ENCODE measurements at places on chromosomes 13 and 19.

DNA sequence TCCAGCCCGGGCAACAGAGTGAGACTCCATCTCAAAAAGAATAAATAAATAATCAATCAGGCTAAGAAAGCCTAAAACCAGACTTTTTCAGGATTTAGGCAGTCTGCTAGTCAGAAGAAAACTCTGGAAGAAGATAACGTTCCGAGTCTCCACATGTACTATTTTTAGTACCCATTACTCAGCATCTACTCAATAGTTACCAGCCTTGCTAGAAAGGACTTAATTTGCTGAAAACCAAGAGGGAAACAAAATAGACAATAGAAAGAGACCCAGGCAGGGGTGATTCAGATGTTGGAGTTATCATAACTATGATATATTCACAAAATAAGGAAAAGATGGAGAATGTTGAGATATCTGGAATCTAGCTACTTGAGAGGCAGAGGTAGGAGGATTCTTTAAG is 3.6 kb upstream of the LIN7B start:
- DNase-seq = no peak

- no peak for DNase-seq
Observed at GRCh38 chr13:108816375-108816774, 187.0 kb downstream of the MYO16 start.

GRCh38 chr13:40992678-40993518 is 26.2 kb downstream of the ELF1 start:
- DNase-seq = no peak

DNA sequence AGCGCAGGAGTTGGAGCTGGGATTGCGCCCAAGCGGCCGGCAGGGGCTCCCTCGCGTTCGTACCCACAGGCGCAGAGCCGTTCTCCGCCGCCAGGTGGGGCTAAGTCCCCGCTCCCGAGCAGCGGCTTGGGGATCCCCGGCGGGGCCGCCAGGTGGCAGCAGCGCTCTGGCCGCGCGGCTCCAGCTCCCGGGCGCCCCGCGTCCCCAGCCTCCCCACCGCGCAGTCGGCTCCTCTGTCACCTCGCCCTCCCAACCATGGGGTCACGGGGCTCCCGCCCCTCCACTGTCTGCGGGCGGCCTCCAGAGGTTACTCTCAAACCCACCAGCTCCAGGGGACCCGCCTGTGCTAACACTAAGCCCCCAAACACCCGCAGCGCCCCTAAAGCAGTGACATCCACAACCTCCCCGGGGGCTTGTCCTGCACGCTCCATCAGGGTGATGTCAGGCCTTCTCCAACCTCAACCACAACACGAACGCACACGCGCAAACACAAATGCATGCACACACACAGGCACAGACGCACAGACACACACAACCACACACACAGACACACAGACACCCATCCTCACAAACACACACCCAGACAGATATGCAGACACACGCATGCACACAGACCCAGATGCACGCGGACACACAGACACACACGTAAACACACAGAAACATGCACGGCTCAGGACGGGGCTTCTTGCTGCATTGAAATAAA is 18.4 kb upstream of the KCTD15 start:
- DNase-seq = peak; percentile 80

DNA sequence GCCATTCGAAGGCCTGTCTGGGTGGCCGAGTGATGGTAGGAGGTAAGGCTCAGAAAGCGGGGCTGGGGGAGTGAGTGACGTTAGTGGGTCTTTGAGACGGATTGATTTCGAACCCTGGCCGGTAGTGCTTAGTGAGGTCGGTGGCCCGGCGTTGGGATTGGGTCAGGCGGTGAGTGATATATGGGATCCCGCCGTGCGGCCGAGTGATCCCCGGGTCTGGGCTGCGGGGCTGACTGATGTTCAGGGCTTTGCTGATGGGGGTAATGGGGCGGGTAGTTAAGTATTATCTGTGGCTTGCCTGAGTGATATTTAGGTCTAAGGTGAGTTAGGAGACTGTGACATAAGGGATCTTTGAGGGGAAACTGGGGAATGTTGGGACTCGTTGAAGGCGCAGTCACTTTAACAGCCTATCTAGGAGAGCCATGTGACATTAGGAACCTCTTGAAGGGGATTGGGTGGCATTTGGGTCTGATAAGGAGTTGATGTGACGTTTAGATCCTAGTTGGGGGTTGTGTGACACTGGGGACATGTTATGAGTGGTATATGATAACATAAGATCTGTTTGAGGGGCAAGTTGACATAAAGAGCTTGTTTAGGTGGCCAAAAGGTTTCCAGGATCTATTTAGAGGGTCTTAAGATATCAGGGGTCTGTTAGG is 543 bp downstream of the PSMC4 start:
- no peak for DNase-seq

DNA sequence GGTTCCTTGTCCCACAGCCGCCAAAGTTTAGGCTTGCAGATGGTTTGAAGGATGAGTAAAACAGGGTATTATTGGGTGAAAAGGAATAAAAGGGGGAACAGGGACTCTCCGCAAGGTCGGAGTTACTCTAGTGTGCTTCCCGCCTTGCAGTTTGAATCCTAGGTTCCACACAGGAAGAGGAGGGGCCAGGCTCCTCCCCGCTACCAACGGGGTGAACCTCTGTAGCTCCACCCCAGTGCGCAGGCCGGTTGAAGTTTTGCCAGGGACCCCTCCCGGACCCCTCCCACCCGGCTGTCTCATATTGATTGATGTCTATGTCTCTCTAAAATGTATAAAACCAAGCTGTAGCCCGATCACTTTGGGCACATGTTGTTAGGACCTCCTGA is 11.6 kb upstream of the GTF2F2 start:
- no peak for DNase-seq

Measured in central memory CD8-positive, alpha-beta T cell (primary cell).